ENCODE measurements at places on chromosomes 6 and 20. TPM values are rescaled to one million over a fixed set of nuclear protein-coding genes. Genes with fewer than 3 reads are reported as not detected.

DNA sequence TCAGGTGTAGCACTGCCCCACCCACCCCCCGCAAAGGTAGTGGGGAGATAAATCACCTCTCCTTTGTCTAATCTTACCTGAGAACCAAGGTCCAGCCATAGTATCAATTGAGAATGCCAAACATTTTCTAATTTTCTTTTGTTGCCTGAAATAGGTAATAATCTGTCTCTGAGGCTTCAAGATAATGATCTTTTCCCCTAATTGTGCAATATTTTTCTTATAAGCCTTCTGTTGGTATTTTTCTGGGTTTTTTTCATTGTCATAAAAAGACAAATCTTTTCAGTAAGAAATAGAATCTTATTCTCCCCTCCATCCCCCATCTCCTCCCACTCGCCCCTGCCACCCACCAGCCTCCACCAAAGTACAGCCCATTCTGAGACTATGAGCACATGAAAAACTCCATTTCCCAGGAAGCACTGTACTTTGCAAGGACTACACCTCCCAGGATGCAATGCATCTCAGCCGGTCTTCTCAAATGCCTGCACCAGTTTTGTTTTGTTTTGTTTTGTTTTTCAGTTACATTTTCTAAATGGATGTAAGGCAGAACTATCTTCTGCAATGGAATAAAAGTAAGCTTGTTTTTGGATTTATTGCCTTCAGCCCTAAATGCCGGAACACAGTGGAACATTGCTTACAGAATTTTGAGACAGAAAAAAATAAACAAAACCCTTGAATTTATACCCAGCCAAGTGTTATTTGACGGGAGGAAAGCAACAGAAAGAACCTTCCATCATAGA is 268.0 kb downstream of the TFAP2A start:
- peak; percentile 67 for DNase-seq

DNA sequence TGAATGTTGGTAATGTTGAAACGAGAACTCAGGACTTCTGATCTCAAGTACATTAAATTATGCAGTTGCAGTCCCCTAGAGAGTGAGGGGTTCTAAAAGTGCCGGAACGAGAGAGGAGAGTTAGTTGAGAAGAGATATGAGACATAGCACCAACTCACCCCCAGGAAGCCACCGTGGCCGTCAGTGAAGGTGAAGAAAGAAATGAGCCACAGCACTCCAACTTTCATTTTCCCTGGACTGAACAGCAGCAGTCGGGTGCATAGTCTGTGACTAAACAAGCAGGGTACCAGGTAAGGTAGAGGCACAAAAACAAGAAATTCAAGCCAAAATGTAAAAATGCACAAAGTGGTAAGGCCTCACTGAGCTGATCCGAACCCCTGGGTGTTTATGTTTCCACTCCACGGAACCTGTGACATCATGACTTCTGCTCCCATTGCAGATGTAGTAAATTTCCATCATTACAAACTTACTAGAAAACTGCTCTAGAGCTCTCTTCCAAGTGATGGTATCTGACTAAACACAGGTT is 13.2 kb downstream of the ADGRF1 start:
- DNase-seq: no peak

GRCh38 chr6:28982476-28983266 is 22.4 kb downstream of the ZNF311 start:
- DNase-seq: peak; percentile 80

GRCh38 chr20:44700306-44700705 is 14.9 kb upstream of the CCN5 start:
- no peak for DNase-seq

GRCh38 chr6:148440877-148441453 is 98.3 kb downstream of the SASH1 start:
- DNase-seq: peak; percentile 94

- DNase-seq: no peak
Measured at GRCh38 chr20:21498195-21498594, 15.7 kb downstream of the NKX2-2 start.

GRCh38 chr6:167791091-167791779 is 35.5 kb upstream of the AFDN start:
- DNase-seq: no peak

DNA sequence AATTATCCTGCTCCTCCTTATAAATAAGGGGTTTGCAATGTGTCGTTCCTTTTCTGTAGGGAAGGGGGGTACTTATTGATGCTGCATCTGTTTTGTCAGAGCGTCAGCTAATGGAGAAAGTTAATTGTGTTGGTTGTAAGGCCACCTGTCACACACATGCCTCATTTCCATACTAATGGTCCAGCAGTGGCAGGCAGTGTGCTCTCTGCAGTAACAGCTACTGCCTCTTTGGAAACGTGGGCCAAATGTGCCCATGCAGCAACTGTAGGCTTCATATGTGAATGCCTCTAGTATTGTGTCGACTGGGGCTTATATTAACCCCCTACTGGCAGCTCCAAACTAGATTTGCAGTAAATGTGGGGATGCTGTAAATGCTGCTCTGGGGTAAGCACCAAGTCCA is 56.3 kb upstream of the OLIG3 start:
- DNase-seq: no peak

GRCh38 chr20:53914091-53914780 is 156.2 kb downstream of the BCAS1 start:
- DNase-seq: peak; percentile 69

DNA sequence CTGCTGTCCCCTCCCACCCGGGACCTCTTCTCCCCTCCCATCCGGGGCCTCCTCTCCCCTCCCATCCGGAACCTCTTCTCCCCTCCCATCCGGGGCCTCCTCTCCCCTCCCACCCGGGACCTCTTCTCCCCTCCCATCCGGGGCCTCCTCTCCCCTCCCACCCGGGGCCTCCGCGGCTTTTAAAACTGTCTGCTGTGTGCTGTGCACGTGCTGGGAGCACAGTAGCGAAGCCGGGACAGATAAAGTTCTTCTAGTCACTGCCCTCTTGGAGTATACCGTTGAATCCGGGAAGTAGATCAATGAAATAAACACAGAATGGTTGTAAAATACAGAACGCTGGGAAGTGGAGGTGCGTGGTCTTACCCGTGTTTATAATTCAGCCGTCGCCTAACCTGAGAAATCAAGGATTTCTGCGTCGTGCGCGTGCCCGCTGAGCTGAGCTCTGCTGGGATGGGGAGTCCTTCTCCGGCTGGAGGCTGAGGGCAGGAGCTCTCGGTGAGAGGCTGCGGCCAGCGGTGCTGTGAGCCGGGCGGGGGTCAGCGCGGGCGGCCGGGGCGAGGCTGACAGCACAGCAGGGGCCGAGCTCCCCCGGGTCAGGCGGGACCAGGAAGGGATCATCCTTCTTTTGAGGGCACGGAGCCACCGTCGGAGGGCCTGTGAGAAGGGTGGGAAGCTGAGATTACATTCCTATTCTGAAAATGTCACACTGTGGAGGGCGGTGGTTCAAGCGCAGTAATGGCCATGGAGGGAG is 19.6 kb upstream of the KIF25 start:
- no peak for DNase-seq

- no peak for DNase-seq
Measured at GRCh38 chr6:424741-425417, 33.3 kb downstream of the IRF4 start.

AURKA gene
- total RNA-seq: 70.8 TPM

All from GM23248 (cell line).